ENCODE measurements at places on chromosomes 2 and 18.
A peak's percentile ranks its signal among the peaks of the same experiment; 100 is the strongest.

DNA sequence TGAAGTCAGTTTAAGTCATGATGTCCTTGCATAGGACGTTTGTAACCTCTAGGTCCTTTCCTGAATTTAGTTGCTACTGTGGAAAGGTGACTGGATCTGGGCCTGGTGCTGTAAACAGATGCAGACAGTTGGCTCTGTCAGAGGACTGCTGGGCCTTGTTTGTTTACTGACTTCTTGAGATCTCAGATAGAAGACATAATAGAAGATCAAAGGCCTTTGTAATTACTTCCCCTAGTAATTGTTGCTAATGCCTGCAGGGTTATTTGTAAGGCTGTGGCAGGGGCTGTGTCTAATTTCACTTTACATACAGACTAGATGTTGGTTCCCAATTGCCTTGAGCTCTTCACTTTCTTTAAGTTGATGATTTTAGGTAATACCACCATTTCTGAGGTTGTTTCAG is 42.5 kb downstream of the LYPD6B start:
- peak; percentile 55 for DNase-seq

GRCh38 chr2:16559278-16560067 is 106.2 kb downstream of the CYRIA start:
- DNase-seq = no peak

GRCh38 chr18:32732165-32732564 is 40.7 kb downstream of the KLHL14 start:
- no peak for DNase-seq

GRCh38 chr2:148560496-148560895 is 84.1 kb upstream of the EPC2 start:
- no peak for DNase-seq

GRCh38 chr2:173187941-173188788 is 112.5 kb downstream of the MAP3K20 start:
- no peak for DNase-seq

DNA sequence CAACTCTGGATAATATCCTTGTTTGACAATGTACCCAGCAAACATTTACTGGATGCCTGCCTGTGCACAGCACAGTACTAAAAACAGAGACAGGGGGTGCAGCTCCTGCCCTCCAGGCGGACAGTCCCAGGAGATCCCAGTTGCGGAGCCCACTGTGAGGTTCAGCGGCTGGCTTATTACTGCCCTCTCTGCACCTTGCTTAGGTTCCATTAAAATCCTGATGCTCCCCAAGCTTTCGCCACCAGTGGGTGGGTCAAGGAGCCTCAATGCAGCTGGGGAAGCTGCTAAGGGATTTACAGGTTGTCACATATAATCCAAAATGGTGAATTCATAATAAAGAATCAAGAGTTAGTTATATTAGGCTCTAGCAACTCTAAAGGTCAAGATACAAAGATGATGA is 38.3 kb downstream of the CRACDL start:
- no peak for DNase-seq

DNA sequence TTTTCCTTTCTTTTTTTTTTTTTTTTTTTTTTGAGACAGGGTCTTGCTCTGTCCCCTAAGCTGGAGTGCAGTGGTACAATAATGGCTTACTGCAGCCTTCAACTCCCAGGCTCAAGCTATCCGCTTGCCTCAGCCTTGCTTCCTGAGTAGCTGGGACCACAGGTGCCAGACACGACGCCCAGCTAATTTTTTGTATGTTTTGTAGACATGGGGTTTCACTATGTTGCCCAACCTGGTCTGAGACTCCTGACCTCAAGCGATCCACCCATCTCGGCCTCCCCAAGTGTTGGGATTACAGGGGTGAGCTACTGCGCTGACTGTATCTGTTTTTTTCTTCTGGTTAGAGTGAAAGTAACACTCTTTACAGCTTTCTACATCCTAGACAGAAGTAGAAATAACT is 240.3 kb upstream of the FBXO11 start:
- no peak for DNase-seq

- no peak for DNase-seq
These were observed 86.0 kb downstream of the NRP2 start for GRCh38 chr2:205768341-205768740.

DNA sequence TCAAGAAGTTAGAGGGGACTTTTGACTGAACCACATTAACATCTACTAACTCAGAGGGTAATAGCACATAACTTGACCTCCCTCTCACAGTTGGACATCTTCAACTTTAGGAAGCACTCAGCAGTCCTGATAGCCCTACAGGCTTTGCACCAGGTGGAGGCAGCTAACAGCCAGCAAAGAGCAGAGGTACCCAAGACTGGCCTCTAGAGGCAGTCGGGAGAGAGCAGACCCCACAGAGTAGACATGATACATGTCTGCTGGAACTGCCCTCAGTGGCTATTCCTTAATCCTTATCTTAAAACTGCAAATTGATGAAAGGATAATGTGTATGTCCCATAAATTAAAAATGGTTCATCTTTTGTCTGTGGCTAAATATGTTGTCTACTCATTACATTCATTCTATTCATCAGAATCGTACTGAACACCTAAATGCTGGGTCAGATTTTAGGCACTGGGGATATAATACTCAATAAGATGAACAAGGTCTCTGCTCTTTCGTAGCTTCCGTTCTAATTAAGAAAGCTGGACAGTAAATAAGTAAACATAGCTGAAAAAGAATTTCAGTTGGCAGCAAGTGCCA is 49.8 kb downstream of the CAB39 start:
- no peak for DNase-seq

- DNase-seq = no peak
These were observed 125.5 kb upstream of the EPC2 start for GRCh38 chr2:148519013-148519412.

All from NCI-H2029 treated with DMSO at 0.1 percent for 48 hours (cell line).